Right lung (tissue), 10 donors: ENCODE measurements at places on chromosomes 1 and 21. TPM values are rescaled to one million over a fixed set of nuclear protein-coding genes. Genes with fewer than 3 reads are reported as not detected.

- no peak for DNase-seq
Measured at GRCh38 chr1:224736619-224737352, 120.7 kb downstream of the CNIH3 start.

DNA sequence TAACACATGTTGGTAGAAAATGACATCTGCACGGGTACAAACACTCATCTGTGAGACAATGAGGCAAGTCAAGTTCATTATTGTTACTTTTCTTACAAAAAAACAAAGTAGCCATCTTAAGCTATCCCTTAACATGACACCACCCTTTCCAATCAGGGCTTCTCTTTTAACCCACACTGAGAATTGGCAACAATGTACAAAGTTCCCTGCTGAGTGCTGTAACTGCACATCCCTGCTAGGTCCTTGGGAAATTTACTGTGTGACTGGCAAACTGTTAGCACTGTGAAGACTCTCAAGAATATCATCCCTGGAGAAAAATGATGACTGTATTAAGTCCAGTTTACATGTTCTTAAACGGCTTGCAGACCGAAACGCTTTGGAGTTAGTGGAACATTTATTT lies 185.8 kb upstream of the PLD5 start:
- DNase-seq, result no peak

- peak; percentile 27 for DNase-seq
Measured at GRCh38 chr1:149884433-149885338, 14.7 kb upstream of the BOLA1 start.

DNA sequence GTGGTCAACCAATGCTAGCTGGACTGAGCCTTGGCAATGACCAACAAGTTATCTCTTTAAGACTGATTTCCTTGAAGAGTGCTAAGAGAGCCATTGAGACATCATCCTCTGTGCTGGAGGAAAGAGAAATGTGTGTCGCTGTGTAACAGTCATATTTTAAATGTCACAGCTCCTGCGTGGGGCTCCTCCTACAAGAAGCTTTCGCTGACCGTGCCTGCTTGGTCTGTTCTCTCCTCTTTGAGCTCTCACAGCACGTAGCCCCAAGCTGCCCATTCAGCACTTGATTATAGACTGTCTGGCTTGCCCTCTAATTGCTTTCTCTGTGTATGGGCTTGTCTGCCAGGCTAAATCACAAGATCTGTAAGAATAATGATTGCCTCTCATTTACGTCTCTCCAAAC lies 221.3 kb downstream of the FOXD2 start:
- DNase-seq, result no peak

The IFNGR2 gene
- 69.5 TPM for polyA plus RNA-seq

The GUCA2B gene
- polyA plus RNA-seq, result not detected

DNA sequence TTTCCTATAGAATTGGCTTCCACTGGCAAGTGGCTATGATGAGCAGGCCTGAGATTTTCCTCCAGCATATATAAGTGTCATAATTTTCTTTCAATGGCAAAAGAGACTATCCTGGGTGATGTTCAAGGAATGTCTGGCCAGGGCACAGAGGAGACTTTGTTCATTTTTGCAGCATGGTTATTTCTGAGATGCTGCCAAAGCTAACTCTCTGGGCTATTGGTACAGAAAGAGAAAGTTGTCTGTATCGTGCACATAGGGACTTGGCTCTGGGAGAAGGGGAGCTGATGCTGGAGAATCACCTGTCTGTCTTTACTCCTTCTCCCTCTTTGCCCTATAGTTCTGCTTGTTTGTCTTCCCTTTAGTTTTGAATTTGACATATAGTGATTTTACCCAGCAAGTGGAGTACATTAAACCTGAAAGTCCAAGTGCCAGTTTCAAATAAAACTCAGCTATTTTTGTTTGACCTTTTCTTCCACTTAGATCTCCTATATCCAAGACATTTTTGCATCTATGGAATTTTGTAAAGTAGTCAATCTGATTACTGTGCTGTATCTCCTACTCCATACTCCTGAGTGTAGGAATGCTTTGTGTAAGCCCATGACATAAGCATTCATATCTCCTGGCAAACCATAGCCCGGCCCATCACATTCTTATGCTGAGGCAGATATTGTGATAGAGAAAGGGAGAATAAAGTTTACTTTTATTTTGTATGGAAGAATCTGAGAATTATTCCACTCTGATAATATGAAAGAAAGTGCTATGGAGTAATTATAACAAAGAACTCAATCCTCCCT lies 3.9 kb downstream of the FNDC7 start:
- DNase-seq, result no peak

The FCN3 gene
- polyA plus RNA-seq, result 17.5 TPM

DNA sequence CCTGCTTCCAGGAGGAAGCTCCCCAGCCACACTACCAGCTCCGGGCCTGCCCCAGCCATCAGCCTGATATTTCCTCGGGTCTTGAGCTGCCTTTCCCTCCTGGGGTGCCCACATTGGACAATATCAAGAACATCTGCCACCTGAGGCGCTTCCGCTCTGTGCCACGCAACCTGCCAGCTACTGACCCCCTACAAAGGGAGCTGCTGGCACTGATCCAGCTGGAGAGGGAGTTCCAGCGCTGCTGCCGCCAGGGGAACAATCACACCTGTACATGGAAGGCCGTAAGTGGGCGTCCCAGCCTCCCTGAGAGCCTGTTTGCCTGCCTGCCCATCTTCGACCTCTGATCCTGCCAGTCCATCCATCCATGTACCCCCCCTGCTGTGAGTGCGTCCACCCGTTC lies 3.6 kb downstream of the ECM1 start:
- DNase-seq, result no peak

The OSCP1 gene
- 14.8 TPM for polyA plus RNA-seq

The LCE3D gene
- polyA plus RNA-seq, result not detected

The SUCO gene
- 45.4 TPM for polyA plus RNA-seq

DNA sequence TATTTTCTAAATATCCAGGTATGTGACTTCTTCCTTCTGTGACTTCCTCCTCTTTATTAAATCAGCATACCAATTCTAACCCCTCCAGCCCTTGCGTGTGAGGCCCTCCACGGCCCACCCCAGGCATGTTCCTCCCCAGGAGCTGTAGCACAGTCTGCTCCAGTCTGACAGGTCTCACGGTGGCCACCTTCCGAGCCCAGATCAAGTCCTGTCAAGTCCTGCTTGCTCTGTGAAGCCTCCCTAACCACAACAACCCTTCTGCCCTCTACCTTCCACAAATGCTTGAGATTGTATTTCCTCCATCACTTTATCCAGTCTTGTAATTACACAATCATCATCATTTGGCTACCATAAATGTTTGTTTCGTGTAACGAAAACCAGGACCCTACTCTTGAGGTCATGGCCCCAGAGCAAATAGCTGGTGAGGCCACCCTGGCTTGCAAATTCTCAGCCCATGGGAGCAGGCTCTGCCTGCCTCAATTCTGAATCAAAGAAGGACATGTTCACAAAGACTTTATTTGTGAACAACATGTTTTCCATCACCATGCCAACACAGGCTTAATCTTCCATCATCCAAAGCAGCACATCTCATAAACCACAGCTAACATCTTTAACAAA lies 33.0 kb upstream of the S100A7 start:
- DNase-seq, result no peak

GRCh38 chr1:190852611-190853010 lies 374.9 kb upstream of the BRINP3 start:
- DNase-seq, result no peak

DNA sequence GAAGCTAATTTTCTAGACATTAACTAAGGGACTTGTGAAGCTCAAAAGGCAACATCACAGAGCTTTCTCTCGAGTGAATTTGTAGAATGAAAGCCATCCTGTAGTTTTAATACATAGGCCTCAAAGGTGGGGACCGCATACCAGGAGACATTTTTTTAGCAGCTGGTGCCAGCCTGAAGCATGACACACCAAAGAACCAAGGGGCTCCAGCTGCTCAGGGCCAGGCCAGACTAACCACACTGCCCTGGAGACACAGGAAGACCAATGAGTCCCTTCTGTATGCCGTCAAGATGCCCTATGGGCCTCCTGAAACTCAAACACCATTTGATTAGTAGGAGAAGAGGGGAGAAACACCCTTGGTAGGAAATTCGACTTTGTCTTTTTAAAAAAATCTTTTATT lies 113.9 kb upstream of the CACNA1E start:
- no peak for DNase-seq

DNA sequence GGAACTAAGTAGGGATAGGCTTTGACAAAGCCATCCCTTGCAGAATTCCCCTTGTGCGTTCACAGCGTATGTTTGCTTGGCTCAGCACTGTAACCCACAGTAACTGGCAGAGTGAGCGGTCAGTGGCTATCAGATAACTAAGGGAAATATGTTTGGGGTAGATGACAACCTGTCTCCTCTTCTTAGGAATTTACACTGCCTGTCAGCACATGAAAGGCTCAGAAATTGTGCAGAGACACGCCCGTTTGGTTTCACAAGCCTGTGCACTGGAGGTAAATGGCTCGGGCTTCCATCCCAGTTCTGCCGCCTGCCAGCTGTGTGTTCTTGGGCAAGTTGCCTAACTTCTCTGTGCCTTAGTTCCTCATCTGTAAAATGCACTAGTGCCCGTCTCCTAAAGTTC lies 101.2 kb downstream of the PRDM2 start:
- DNase-seq, result no peak

GRCh38 chr1:42904434-42904833 lies 54.2 kb downstream of the SLC2A1 start:
- DNase-seq, result no peak

- DNase-seq, result no peak
Measured at GRCh38 chr1:232509570-232509969, 120.4 kb downstream of the SIPA1L2 start.

The RER1 gene
- 109 TPM for polyA plus RNA-seq

DNA sequence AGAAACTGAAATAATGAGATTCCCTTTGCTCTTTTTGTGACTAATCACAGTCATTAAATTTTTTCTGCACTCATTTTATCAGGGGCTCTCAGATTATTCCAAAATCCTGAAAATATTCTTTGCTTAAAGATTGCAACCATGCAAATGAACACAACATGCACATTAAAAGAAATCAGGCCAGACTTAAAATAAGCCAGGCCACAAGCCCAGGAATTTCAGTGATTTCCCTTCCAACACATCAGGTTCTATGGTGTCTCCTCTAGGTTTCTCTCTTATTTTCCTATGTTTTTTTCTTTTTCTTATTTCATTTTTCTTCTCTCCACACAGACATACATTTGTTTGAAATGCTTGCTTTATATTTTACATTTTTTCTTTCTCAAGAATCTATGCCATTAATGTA lies 65.3 kb downstream of the NIBAN1 start:
- no peak for DNase-seq

The MAEL gene
- polyA plus RNA-seq, result 0.23 TPM

- DNase-seq, result no peak
Measured at GRCh38 chr1:27570784-27571183, 33.2 kb downstream of the AHDC1 start.

- DNase-seq, result no peak
Measured at GRCh38 chr21:41317458-41317857, 857 bp downstream of the FAM3B start.

The SLAMF1 gene
- 0.06 TPM for polyA plus RNA-seq

The BRDT gene
- polyA plus RNA-seq, result 0.31 TPM

DNA sequence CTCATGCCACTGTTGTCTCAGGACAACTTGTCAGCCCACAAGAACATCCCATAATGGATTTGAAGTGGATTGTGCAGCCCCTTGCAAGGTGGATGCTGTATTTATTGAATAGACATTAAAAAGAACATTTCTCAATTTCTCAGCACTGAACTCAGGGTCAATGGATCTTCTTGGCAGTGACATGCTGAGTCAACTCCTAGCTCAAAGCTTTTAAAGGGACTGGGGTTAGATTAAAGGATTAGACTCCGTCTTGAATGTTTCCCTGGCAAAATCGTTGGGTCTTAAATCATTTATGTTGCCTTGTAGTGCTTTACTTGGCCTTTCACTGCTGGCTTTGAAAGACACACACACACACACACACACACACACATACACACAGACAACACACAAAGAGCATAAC lies 221.6 kb upstream of the PBX1 start:
- DNase-seq, result no peak

The CSTB gene
- 37.8 TPM for polyA plus RNA-seq

- DNase-seq, result no peak
Measured at GRCh38 chr1:29964718-29965533, 728.6 kb downstream of the PTPRU start.

GRCh38 chr1:203178821-203179666 lies 3.4 kb upstream of the MYBPH start:
- DNase-seq, result no peak

The MARK1 gene
- 9.7 TPM for polyA plus RNA-seq

The S100A7 gene
- not detected for polyA plus RNA-seq

The BARHL2 gene
- polyA plus RNA-seq, result not detected

DNA sequence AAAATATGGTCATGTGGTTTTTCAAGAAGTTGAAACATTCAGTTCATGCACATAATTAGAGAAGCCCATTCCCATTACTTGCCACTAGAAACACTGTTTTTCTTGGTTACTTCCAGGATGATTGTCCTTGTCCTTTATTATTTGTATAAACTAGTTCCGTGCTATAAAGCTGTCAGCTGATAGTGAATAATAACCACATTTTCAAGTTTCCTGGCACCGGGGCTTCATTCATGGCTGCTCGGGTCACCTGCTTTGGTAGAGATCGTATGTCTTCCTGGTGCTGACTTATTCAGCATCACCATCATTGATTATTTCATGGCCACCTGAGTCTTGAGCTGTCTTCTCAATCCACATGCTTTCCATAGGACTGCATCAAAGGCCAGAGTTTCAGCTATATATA lies 62.9 kb upstream of the ZNF326 start:
- no peak for DNase-seq

The LRRC71 gene
- 3.6 TPM for polyA plus RNA-seq
